ENCODE measurements at places on chromosomes 1 and 21.

GRCh38 chr1:174021591-174022079 lies 522 bp downstream of the RC3H1 start:
- peak; percentile 4 for DNase-seq

DNA sequence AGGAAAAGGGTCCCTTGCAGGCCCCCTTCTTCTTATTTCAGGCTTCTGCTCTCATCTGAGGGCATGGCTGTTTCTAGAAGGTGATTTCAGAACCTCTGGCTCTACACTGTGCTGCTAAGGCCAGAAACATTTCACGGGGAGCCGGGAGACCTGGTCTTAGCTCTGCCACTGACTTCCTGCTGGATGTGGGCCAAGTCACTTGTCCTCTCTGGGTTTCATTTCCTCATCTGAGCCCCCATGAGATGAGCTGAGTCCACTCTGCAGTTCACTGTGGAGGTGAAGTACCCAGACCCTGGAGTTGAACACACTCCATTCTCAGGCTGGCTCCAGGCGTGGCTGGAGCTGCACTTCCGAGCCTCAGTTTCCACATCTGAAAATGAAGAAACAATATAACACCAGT lies 2.1 kb downstream of the PADI1 start:
- no peak for DNase-seq

- no peak for DNase-seq
These were observed 16.5 kb upstream of the UTS2 start for GRCh38 chr1:7869136-7869920.

DNA sequence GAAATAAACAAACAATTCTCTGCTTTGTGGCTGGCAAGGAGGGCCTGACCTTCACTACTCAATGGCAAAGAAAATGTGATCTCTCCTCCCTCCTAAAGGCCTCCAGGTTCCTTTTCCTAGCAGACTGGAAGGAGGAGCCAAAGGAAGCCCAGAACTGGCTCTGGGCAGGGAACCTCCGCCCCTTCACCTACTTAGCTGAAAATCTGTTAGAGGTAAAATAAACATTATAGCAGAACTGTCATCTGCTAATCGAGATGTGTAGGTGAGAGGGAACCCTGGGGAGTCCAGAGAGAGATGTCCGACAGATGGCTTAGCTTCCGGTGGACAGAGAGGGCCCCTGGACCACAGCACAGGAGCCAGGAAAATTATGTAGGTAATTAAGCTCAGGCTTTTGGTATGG lies 75.2 kb upstream of the KCNA3 start:
- no peak for DNase-seq

DNA sequence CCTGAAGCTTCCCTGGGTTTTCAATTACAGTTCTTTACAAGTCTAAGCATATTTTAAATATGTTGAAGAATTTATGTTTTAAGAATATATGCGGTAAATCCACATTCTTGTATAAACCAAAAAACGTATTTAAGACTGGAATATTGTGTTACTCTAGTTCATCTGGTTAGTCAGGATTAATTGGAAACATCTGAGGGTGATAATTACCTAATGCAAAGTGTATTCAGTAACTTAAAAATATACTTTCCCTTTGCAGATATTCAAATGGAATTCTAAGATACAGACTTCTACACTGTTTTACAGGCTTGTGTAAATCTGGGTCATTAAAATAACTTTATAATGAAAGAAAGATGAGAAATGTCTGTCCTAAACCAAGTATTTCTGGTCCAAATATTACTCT lies 302.0 kb downstream of the VAV3 start:
- no peak for DNase-seq

GRCh38 chr1:45586769-45587168 lies 2.9 kb downstream of the NASP start:
- no peak for DNase-seq

- DNase-seq, result no peak
These were observed 143.2 kb downstream of the PBX1 start for GRCh38 chr1:164702216-164702615.

GRCh38 chr1:37001703-37002102 lies 32.6 kb downstream of the GRIK3 start:
- no peak for DNase-seq

GRCh38 chr1:93525431-93525830 lies 77.5 kb downstream of the FNBP1L start:
- no peak for DNase-seq

GRCh38 chr1:110011527-110012041 lies 22.8 kb upstream of the STRIP1 start:
- DNase-seq, result no peak

DNA sequence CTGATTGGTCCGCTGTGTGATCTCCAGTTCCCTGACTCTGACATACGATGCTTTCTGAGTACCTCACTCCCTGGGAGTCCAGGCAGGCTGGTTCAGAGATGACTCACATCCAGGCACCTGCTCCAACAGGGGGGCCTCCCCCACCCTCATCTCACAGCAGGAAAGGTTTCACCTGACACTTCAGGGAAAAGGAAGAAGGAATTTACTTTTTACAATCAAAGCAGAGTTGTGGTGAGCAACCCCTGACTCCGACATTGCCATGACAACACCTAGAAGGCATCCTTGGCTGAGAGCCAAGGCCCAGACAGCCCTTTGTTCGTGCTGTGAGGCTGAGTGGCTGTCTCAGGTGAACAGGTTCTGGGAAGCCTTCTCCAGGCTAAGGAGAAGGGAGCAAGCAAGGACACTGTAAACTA lies 164.6 kb upstream of the GJB5 start:
- no peak for DNase-seq

GRCh38 chr1:205935869-205936268 lies 7.4 kb downstream of the SLC26A9 start:
- no peak for DNase-seq

GRCh38 chr1:238451781-238452310 lies 561.1 kb upstream of the ZP4 start:
- DNase-seq, result no peak

- DNase-seq, result no peak
These were observed 44.8 kb upstream of the ABCG1 start for GRCh38 chr21:42174173-42174572.

DNA sequence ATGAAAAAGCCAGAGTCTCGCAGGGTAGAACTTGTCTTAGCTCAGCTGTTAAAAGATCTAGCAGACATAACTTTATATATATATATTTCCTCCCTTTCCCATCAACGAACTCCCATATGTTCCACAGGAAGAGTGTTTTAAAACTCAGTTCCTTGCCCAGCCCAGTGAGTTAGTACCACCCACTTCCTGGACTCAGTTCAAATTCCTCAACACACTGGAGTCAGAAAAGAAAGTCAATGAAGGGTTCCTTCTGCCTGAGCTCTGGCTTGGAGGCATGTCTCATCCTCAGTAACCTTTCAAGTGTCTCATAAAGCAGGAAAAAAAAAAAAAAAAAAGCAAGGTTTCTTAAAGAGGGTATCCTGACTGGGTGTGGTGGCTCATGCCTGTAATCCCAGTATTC lies 15.6 kb downstream of the TPM3 start:
- DNase-seq, result no peak

- no peak for DNase-seq
These were observed 119.3 kb upstream of the CDC42BPA start for GRCh38 chr1:227437495-227438008.

DNA sequence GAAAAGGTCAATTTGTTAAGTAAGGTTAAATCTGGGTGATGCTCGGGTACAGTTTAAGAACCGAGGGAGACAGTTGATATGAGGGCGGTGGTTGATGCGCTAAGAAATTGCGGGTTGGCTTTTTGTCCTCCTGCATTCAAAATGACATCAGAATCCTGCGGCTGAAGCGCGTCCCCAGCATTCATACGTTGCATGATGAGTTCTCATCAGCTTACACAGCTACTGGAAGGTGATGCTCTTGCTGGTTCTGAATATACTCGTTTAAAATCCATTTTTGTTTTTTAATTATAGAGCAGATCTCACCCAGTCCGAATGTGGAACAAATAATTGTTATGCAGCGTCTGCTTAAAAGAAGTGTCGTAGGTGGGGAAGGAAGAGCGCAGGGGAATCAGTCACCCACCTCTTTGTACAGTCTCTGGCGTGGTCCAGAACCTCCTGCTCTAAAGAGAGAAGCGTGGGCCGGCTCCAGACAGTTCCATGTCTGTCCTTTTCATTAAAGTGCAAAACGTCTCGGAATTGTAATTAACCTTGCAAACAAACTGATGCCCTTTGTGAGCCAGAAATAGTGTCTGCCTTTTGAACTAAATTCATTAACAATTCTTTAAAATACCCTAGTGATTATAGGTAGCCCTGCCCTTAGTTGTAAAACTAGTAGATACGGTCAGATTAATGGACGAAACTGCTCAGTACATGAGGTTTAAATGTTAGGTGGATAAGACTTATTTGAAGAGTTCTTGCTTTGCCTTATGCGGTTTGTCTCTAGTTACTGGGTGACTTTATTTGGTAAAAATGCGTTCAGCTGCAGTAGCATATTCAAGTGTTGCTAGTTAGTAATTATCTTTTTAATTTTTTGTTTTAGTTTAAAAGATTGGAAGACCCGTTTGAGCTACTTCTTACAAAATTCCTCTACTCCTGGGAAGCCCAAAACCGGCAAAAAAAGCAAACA lies 741 bp downstream of the RGS2 start:
- peak; percentile 12 for DNase-seq

DNA sequence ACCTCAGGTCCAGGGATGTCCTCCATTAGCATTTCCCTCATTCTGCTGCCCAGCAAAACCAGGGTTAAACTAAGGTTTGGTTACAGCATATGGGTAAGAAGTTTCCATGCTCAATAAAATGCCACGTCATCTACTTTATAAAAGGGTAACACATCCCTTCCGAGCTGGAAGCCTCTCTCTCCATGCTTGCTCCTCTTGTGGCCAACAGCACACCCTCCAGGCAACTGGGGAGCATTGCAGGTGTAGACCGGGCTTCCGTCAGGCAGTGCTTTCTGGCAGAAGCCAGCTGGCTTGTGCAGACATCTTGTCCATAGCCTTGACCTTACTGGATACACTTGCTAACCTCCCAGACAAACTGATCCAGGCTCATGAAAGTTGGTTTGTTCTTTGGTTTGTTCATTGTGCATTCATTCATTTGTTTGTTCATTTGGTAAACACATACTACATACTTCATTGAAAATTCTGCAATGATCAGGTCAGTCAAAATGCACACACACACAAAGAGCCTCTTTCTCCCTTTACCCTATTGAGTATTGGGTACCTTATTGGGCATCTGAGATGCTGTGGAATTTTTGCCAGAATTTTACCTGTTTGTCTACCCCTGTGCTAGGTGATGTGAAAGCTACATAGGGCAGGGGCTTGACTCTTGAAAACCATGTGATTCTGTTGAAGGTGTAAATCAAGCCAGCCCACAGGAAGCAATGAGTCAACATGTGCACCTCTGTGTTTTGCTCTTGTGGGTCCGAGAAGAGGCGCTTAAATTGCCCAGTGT lies 422.8 kb downstream of the CAMTA1 start:
- DNase-seq, result no peak

- no peak for DNase-seq
These were observed 38.3 kb downstream of the NEXN start for GRCh38 chr1:77926561-77927357.

GRCh38 chr1:244074559-244075171 lies 23.6 kb downstream of the ZBTB18 start:
- DNase-seq, result peak; percentile 21

DNA sequence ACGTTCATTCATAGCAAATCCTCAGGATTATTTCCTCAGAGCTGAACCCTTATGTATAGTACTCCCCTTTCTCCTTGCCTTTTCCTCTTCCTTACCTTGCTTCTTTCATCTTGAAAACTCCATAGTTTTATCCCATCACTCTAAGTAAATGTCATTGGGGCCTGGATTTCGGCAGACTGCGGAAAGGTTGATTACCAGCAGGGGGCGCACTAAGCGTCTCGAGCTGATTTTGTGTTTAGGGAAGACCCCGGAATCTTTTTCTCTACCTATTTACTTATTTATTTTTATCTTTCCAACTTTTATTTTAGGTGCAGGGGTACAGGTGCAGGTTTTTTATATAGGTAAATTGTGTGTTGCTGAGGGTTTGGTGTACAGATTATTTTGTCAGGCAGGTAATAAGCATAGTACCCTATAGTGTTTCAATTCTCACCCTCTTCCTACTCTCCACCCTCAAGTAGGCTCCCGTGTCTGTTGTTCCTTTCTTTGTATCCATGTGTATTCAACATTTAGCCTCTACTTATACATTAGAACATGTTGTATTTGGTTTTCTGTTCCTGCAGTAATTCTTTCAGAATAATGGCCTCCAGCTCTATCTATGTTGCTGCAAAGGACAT lies 11.4 kb upstream of the MTARC1 start:
- no peak for DNase-seq

DNA sequence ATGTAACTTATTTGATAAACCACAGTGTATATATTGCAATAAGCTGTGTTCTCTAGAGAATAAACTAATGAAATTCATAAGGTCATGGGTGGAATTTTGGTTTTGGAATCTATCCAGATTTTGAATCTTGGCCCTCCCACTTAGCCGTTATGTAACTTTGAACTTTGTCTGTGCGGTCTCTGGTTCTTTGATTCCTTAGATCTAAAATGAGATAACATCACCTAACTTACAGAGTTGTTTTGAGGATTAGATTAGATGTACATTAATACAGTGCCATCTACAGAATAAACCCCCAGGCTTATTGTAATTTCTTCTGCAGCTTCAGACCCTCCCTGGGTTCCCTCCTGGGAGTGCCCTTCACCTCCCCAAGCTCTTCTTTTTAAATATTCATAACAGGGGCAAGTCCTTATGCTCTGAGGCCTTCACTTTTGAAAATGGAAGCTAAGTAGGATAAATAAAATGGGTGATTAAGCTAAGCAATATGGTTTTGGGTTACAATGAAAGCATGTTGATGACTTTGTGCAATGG lies 124.3 kb downstream of the ATG4C start:
- no peak for DNase-seq

DNA sequence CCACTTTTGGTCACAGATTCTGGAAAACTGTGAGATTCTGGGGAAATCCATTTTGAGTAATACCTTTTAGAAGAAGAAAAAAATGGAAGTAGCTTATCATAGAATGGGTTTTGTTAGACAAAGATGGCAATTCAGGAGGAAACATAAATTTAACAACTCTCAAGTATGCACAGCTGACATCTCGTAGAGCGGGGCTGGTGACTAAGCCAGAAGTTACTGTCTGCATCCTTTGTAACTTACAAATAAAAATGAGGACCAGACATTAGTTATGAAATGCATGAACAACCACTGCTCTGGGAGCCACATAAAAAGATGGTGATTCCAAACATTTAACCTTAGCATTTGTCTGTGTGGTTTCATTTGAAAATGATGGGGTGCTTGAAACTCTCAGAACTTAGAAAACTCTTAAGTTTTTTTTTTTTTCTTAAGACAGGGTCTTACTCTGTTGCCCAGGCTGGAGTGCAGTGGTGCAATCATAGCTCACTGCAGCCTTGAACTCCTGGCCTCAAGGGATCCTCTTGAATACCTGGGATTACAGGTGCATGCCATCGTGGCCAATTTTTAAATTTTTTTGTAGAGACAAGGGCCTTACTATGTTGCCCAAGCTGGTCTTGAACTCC lies 49.2 kb upstream of the ATP5PO start:
- no peak for DNase-seq

- DNase-seq, result no peak
These were observed 83.6 kb downstream of the SIK1 start for GRCh38 chr21:43343095-43343991.

- DNase-seq, result no peak
These were observed 6.4 kb downstream of the ADARB1 start for GRCh38 chr21:45080639-45081414.
